Iris pigment epithelial cell (primary cell): ENCODE measurements at places on chromosomes 12 and 14.
A peak's percentile ranks its signal among the peaks of the same experiment; 100 is the strongest.

DNA sequence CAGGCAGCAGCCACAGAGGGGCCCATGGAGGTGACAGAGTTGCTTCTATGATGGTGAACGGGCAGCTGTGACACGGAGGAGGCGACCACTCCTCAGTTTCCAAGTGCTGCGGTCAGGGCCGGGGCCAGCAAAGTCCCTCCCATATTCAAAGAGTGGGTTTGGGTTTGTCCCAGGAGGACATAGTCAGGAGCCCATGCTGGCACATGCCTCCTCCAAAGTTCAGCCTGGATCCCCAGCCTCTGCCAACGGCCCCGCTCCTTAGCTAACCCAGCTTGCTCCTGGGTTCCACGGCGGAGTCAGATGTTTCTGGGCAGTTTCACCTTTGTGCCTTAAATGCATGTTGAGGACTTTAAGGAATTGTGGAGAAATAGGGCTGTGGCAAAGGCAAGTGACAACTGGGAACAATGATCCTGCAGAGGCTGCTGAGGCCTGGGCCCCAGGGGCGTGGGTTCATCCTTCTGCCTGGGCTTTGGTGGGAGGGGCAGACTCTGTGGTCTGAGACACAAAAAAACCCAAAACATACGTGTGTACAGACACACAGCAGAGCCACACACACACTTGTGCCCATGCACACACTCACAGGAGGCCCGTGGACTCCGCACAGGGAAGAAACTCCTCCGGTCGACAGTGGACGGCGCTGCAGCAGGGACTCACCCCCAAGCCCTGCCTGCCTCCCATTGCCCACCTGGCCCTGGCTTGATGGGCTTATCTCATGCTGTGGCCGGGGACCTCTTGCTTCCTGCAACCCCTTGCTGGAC is 399.4 kb downstream of the TMEM121 start:
- no peak for DNase-seq

- no peak for DNase-seq
These were observed 141.8 kb downstream of the CACNA1C start for GRCh38 chr12:2194571-2194970.

DNA sequence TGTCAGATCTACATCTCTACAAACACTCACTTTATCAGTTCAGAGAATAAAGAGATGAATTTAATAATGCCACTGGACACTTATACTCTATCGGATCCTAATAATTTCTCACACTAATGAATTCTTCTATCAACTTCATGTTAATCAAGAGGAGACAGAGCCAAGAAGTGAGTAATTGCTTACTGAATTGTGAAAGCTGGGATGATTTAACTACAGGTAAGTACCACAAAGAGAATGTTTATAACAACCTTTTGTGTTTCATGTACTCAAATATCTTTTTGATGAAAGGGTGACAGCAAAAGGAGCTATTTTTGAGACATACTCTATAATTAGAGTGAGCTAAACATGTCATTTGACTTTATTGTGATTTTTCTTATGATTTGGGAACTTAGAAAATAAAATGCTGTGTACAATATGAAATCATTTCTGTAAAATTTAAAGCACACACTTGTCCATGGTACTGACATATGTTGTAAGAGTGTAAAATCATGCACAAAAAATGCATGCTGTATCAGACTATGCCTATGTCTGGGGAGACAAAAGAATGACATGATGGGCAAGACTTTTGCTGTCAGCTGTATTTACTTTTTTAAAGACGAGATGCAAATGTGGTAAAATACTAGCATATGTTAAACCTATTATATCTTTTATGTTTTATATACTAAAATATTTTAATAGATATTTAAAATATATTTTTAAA is 361.2 kb downstream of the CCER1 start:
- no peak for DNase-seq

- DNase-seq = peak; percentile 99
These were observed 27.0 kb downstream of the RIN3 start for GRCh38 chr14:92540472-92541048.

- DNase-seq = no peak
These were observed 182.7 kb upstream of the EEA1 start for GRCh38 chr12:93111773-93112172.
